ENCODE measurements at places on chromosomes 11 and 22.

DNA sequence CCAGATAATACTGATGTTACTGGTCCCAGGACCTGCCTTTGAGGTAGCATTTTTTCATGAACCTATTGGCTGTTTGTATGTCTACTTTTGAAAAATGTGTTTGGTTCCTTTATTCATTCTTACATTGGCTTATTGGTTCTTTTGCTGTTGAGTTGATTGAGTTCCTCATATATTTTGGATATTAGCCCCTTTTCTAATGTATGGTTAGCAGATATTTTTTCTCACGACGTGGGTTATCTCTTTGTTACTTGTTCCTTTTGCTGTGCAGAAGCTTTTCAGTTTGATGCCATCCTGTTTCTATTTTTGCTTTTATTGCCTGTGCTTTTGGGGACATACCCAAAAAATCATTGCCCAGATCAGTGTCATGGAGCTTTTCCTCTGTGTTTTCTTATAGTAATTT is 9.8 kb upstream of the ZNF74 start:
- H3K36me3 ChIP-seq, result no peaks in the 10 kb centered on the region
- H3K27me3 ChIP-seq, result peaks cover 17% of the 10 kb centered on the region
- H3K4me3 ChIP-seq, result no peak overlapping the region

DNA sequence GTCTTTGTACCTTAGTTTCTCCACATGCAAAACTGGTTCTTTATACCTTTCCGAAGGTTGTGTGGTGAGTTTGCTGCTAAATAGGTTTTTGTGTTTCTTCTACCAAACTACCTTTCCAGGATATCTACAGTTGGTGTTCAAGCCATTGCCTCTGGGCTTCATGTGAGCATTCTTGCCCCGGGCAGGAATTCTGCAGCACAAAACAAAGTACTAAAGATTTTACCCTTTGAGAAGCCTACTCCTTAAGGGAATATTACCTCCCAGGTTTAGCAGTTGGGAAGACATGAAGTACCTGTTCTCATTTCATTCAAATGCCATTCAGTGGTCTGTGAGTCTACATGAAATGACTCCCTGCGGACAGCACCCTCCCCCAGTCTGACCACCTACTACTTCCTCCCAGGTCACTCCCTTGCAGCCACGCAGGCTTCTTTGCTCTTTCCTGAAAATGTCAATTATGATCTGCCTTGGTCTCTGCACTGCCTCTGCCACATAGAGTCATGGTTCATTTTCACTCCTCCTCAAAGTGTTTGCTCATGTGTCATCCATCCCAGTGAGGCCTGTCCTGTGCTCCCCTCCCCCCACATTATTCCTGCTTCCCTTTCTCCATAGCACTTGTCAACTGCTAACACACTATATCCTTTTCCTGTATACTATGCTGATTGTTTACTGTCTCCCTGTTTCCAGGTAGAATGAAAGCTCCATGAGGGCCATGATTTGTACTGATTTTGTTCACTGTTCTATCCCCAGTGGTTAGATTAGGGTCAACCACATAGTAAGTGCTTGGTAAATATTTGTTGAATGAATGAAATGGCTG is 36.9 kb downstream of the PACS1 start:
- no peak overlapping the region for H3K27ac ChIP-seq
- H3K27me3 ChIP-seq, result no peaks in the 10 kb centered on the region
- peaks cover 4% of the 10 kb centered on the region for H3K4me1 ChIP-seq
- no peak overlapping the region for H3K4me3 ChIP-seq

GRCh38 chr11:95485115-95485900 is 254.3 kb upstream of the SESN3 start:
- H3K27ac ChIP-seq, result no peak overlapping the region
- H3K4me1 ChIP-seq, result no peaks in the 10 kb centered on the region
- no peak for DNase-seq
- H3K27me3 ChIP-seq, result no peaks in the 10 kb centered on the region

DNA sequence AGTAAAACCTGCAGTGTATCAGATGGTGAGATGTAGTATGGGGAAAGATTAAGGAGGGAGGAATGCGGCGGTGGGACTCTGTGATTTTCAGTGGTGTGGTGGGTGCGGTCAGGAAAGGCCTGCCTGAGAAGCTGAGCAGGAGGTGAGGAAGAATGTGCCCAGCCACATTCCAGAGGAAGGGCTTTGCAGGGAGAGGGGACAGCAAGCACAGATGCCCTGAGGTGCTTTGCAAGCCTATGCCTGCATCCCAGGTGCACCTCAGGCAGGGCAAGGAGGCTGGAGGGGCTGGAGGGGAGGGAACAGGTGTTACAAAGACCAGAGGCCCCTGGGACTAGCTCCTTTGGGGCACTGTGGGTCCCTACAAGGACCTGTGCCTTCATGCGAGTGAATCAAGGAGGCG is 42.1 kb downstream of the MYO7A start:
- H3K4me1 ChIP-seq, result no peaks in the 10 kb centered on the region
- H3K27me3 ChIP-seq, result no peaks in the 10 kb centered on the region
- DNase-seq, result no peak
- H3K4me3 ChIP-seq, result no peak overlapping the region
- no peaks in the 10 kb centered on the region for H3K36me3 ChIP-seq

GRCh38 chr22:38106814-38107578 is 3.5 kb downstream of the BAIAP2L2 start:
- DNase-seq, result no peak
- H3K27me3 ChIP-seq, result no peaks in the 10 kb centered on the region
- no peak overlapping the region for H3K27ac ChIP-seq
- no peak overlapping the region for H3K4me3 ChIP-seq

- no peak overlapping the region for H3K27ac ChIP-seq
- H3K36me3 ChIP-seq, result no peaks in the 10 kb centered on the region
These were observed 32.9 kb upstream of the DDI1 start for GRCh38 chr11:104003491-104003890.

GRCh38 chr11:130571947-130572584 is 123.6 kb downstream of the ADAMTS15 start:
- no peak for DNase-seq
- H3K27me3 ChIP-seq, result no peaks in the 10 kb centered on the region
- H3K4me1 ChIP-seq, result no peaks in the 10 kb centered on the region
- H3K27ac ChIP-seq, result no peak overlapping the region
- no peaks in the 10 kb centered on the region for H3K36me3 ChIP-seq

- no peaks in the 10 kb centered on the region for H3K27me3 ChIP-seq
- no peaks in the 10 kb centered on the region for H3K4me1 ChIP-seq
- H3K4me3 ChIP-seq, result no peak overlapping the region
- DNase-seq, result no peak
- H3K27ac ChIP-seq, result no peak overlapping the region
These were observed 31.8 kb downstream of the MRGPRX1 start for GRCh38 chr11:18907391-18907790.

DNA sequence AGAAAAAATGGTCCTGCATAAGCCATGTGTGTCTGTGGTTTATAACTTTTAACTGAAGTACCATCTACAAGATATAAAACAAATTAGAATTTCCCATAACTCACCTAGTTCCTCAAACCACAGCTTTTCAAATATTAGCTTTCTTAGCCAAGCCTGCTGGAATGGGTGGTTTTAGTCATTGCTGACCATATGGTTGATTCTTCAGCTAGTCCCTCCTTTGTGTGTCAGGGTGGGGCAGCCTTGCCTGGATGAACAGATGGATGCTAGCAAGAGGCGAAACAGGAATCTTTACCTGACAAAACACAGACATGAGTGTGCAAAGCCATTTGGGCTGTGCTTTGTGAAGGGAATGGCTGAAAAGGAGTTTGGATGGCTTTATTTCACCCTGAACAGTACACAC is 6.9 kb upstream of the B3GNT6 start:
- H3K4me1 ChIP-seq, result no peaks in the 10 kb centered on the region
- no peak overlapping the region for H3K4me3 ChIP-seq
- H3K27me3 ChIP-seq, result no peaks in the 10 kb centered on the region
- H3K27ac ChIP-seq, result no peak overlapping the region

- H3K4me1 ChIP-seq, result no peaks in the 10 kb centered on the region
- no peak for DNase-seq
- no peaks in the 10 kb centered on the region for H3K27me3 ChIP-seq
- no peak overlapping the region for H3K4me3 ChIP-seq
- peaks cover 5% of the 10 kb centered on the region for H3K36me3 ChIP-seq
- H3K27ac ChIP-seq, result no peak overlapping the region
These were observed 19.7 kb downstream of the ALG9 start for GRCh38 chr11:111851636-111852035.

DNA sequence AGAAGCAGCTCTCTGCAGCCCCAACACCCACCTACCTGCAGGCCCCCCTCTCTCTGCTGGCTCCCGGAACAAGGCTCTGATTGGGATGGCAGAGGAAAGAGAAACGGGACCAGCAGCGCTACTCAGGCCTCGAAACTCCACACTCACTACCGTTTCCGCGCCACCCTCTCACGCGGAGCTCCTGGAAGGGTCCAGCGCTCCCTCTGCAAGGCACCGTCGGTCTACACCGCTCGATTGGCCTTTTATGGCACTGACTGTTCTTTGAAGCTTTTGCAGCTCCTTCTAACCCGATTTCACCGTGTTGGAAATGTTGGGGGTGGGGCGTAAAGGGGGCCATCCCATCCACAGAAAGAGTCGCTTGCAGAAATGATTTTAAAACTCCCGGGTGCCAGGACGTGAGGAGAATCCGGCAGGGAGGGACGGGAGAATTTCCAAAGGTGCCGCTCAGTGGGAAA is 323 bp upstream of the PANX1 start:
- no peaks in the 10 kb centered on the region for H3K27me3 ChIP-seq
- H3K27ac ChIP-seq, result peak overlapping the region; percentile 94

- no peak for DNase-seq
- no peaks in the 10 kb centered on the region for H3K4me1 ChIP-seq
- H3K27me3 ChIP-seq, result no peaks in the 10 kb centered on the region
These were observed 388.3 kb downstream of the TENM4 start for GRCh38 chr11:79052544-79052943.

- no peaks in the 10 kb centered on the region for H3K27me3 ChIP-seq
- peaks cover 10% of the 10 kb centered on the region for H3K36me3 ChIP-seq
- peaks cover 9% of the 10 kb centered on the region for H3K4me1 ChIP-seq
- DNase-seq, result no peak
These were observed 31.5 kb downstream of the MCAM start for GRCh38 chr11:119285431-119285830.

DNA sequence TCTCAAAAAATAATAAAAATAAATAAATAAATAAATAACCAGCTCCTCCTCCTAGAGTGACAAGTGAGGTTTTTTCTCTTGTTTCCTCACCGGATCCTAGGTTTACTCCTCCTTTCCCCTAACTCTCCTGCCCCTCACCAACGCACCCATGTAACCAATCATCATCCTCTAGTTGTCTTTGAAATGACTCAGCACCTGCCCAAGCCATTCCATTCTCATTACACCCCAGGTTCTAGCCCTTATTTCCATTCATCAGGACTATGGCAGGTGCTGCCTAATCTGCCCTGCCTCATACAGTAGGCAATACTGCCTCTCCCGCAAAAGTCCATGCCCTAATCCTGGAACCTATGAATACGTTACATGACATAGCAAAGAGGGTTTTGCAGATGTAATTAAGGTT is 60.4 kb downstream of the BUD13 start:
- H3K4me1 ChIP-seq, result no peaks in the 10 kb centered on the region
- no peak overlapping the region for H3K27ac ChIP-seq
- H3K27me3 ChIP-seq, result no peaks in the 10 kb centered on the region

DNA sequence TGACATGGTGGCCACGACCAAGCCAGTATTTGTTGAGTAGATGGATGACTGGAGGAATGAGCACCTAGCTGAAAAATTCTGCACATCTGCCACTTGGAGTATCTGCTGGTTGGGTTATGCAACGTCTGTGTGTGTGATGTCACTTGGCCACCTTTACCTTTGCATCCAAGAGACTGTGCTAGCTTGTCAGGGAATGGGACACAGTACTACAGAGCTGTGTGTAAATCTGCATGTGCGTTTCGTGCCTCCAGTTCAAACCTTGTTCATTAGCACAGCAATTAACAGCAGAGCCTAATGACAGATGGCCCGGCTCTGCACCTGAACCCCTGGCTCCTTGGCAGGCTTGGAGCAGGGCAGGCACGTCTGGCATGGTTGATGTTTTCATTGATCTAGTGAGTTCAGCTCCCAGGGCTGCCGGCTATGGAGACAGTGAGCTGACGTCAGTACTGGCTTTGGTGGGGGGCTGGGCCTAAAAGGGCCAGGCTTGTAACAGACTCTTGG is 188.4 kb upstream of the NAV2 start:
- no peaks in the 10 kb centered on the region for H3K36me3 ChIP-seq
- H3K27me3 ChIP-seq, result no peaks in the 10 kb centered on the region
- no peak for DNase-seq
- H3K27ac ChIP-seq, result no peak overlapping the region

GRCh38 chr11:44316659-44317240 is 6.8 kb upstream of the ALX4 start:
- H3K4me1 ChIP-seq, result peaks cover 21% of the 10 kb centered on the region
- no peak for DNase-seq
- H3K36me3 ChIP-seq, result no peaks in the 10 kb centered on the region
- H3K4me3 ChIP-seq, result peak overlapping the region; percentile 20
- H3K27me3 ChIP-seq, result peaks cover 100% of the 10 kb centered on the region

DNA sequence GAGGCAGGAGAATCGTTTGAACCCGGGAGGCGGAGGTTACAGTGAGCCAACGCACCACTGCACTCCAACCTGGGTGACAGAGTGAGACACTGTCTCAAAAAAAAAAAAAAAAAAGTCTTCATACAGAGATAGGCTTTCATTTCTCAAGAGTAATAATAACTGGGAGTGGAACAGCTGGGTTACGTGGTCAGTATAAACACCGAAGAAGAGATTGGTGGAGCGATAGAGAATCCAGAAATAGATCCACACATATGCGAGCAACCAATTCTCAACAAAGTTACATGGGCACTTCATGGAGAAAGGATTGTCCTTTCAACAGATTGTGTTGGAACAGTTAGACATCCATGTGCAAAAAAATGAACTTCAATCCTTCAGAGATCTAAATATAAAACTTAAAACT is 24.6 kb downstream of the ZBED4 start:
- no peaks in the 10 kb centered on the region for H3K36me3 ChIP-seq
- no peak for DNase-seq

DNA sequence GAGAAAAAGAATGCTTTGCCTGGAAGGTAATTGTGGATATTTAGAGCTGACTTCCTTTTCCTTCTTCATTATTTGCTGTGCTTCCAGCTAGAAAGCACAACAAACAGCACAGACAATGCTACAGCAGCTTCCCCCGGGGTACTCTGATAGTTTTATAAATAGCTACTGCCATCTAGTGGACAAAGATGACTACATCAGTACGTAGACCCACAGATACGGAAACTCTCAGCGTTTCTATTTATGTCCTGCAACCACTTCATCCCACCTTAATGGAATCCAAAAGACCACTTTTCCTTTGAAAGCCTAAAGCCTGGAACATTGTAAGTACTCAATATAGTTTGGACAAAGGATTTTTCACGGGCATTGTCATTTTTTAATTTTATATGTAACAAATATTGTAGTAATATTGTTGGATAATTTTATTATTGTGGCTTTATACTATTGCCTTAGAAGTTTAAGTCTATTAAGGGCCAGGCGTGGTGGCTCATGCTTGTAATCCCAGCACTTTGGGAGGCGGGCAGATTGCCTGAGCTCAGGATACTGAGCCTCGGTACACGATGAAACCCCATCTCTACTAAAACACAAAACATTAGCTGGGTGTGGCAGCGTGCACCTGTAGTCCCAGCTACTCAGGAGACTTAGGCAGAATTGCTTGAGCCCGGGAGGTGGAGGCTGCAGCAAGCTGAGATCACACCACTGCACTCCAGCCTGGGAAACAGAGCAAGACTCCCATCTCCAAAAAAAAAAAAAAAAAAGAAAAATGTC is 7.5 kb downstream of the HSPA8 start:
- H3K27ac ChIP-seq, result no peak overlapping the region
- H3K4me1 ChIP-seq, result peaks cover 34% of the 10 kb centered on the region
- no peak for DNase-seq
- H3K36me3 ChIP-seq, result peaks cover 35% of the 10 kb centered on the region
- H3K4me3 ChIP-seq, result no peak overlapping the region
